Activated naive CD4-positive, alpha-beta T cell (primary cell): ENCODE measurements at places on chromosomes 7 and 10.

GRCh38 chr10:22550732-22551131 is 163.6 kb downstream of the PIP4K2A start:
- peak; percentile 53 for DNase-seq

DNA sequence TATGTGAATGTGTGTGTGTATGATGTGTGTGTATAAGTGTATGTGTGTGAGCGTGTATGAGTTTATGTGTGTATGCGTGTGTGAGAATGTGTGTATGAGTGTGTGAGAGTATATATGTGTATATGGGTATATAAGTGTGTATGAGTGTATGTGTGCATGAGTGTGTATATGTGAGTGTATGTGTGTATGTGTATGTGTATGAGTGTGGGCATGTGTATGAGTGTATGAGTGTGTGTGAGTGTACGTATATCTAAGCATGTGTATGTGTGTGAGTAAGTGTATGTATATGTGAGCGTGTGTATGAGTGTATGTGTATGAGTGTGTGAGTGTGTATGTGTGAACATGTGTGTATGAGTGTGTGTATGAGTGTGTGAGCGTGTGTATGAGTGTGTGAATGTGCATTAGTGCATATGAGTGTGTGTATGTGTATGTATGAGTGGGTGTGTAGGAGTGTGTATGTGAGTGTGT is 12.9 kb downstream of the SLC13A4 start:
- DNase-seq, result no peak

- DNase-seq, result no peak
These were observed 22.0 kb downstream of the YKT6 start for GRCh38 chr7:44222776-44223261.

DNA sequence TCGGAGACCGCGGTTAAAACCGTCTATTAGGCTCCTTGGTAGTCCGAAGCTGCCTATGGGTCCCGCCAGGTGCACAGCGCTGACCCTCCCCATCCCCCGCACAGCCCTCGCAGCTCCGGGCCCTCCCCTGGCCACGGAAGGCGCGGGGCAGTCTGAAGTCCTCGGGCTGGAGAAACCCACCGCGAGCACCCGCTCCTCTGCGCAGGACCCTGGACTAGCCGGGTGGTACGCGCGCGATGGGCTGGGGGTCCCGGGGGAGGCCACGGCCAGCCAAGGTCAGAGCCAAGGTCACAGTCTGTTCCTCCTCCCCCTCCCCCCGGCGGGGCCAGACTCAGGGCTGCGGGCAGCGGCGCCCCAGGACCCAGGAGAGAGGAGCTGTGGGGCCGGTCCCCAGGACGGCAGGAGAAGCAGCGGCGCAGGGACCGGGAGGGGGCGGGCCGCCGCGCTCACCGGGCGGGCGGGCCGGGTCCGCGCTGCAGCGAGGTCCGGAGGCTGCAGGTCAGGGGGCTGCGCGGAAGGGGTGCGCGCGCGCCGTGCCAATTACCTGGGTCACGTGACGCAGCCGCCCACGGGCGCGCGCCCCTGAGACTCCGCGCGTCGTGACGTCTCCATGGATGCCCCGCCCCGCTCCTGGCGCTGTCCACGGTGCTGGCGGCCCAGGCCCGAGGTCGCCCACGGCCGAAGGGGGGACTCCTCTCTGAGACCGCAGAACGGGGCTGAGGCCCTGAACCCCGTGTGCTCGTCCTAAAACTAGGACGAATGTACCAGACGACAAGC is at the start of gene OGDHL:
Gene OGDHL, minus strand, starts transcription at position 535 of the 777 bp plus-strand sequence. CDS start 3,731 bp downstream, outside the sequence.
- DNase-seq, result no peak

DNA sequence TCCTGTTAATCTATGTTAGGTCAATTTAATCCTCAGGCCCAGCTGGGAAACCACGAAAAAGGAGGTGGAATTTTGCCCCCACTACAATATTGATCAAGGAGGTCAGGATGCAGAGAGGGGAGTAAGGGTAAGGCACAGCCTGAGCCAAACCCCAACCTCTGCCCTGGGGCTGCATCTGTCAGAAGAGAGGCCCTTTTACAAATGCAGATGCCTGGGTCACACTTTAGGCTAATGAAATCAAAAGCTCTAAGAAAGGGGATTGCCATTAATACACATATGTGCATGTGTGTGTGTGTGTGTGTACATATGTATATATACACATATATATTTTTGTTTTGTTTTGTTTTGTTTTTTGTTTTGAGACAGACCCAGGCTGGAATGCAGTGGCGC is 25.5 kb upstream of the TRUB1 start:
- DNase-seq, result no peak

- DNase-seq, result no peak
These were observed 44.6 kb upstream of the C7orf33 start for GRCh38 chr7:148545932-148546331.

GRCh38 chr10:59240582-59241183 is 64.2 kb downstream of the PHYHIPL start:
- DNase-seq, result no peak

DNA sequence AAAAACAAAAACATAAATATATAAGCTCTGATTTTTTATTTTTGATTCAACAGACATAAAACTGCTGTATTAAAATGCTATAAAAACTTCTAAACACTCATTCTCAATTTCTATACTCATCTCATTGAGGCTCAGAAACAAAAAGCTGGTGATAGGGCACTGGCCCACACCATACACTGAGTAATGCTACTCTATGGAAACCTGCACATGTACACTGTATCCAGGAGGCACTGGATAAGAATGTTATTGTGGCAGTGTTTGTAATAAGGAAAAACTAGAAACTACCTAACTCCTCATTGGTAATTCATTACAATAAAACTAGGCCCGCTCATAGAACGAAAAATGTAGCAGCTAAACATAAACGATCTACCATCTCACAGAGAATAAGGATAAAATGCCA is 23.1 kb downstream of the ERLIN1 start:
- no peak for DNase-seq

- DNase-seq, result no peak
These were observed 8.6 kb upstream of the CPED1 start for GRCh38 chr7:120979765-120980499.

GRCh38 chr7:121330053-121330833 is 1.4 kb downstream of the WNT16 start:
- no peak for DNase-seq

GRCh38 chr10:119769886-119770285 is 44.0 kb downstream of the INPP5F start:
- no peak for DNase-seq

GRCh38 chr7:127039541-127039940 is 213.2 kb downstream of the GRM8 start:
- no peak for DNase-seq

GRCh38 chr10:125124115-125124487 is 36.3 kb downstream of the CTBP2 start:
- DNase-seq, result no peak

DNA sequence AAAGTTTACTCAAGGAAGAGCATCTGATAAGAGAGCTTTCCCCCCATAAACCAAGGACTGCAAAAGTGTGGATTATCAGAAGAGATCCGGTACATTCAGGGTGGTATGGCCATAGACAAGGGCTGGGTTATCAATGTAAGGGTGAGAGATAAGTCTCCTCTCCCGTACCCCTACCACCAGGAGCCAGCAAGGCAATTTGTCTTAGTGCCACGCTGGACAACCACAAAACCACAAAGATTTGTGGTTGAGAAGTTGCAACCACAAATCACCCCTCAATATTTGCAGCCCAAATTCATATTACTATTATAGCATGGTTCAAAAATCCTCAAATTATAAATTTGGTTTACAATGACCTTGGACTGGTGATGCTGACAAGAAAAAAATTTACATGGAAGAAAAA is 2.3 kb upstream of the ZSCAN25 start:
- DNase-seq, result no peak

DNA sequence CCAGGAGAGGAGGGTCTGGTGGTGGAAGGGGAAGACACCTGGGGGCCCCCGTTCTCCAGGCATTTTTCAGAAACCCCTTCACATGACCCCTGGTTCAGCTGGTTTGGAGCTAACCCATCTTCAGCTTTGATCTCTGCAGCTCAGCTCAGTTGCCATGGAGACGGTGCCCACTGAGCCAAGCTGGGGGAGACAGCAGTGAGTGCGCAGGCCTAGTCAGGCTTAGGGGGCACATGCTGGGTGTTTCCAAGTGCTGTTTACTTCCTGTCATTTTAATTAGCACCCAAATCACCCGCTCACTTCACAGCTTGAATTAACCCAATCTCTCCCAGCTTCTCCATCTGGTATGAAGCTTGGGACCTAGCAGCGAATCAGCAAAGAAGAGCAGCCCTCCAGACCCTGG is 9.0 kb downstream of the SPOCK2 start:
- peak; percentile 34 for DNase-seq

DNA sequence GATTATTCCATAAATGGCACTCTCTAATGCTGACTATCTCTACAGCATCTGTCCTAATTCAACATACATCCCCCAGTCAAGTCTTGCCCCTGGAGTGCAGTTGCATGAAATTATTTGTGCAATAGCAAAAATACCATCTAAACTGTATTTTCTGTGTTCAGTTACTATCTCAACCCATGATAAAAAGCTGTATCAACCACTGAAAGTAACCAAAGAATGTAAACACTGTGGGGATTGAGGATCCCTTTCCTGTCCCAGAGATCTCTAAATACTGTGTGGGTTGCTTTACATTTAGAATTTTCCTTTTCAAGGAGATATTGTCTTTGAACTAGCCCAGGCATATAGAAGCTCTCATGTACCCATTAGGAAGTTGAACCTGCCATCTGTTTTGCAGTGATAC is 23.9 kb upstream of the DGKI start:
- no peak for DNase-seq

DNA sequence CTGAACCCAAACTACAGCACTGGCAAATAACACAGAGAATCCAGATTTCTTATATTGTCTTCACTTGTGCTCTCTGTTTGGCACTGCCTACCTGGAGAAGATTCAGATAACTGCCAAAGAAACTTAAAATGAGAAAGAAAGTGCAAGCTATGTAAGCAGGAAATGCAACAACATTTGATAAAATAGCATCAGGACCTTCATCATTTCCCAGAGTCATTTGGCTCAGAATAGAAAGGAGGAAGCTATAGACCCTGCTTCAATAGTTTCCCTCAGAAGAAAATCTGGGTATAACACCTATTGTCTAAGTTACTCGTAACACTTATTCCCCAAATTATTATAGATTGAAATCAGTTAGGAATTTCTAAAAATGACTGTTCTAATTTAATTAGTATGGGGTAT is 56.2 kb downstream of the CC2D2B start:
- DNase-seq, result no peak

- DNase-seq, result no peak
These were observed 317.5 kb downstream of the WDR11 start for GRCh38 chr10:121168545-121169216.

DNA sequence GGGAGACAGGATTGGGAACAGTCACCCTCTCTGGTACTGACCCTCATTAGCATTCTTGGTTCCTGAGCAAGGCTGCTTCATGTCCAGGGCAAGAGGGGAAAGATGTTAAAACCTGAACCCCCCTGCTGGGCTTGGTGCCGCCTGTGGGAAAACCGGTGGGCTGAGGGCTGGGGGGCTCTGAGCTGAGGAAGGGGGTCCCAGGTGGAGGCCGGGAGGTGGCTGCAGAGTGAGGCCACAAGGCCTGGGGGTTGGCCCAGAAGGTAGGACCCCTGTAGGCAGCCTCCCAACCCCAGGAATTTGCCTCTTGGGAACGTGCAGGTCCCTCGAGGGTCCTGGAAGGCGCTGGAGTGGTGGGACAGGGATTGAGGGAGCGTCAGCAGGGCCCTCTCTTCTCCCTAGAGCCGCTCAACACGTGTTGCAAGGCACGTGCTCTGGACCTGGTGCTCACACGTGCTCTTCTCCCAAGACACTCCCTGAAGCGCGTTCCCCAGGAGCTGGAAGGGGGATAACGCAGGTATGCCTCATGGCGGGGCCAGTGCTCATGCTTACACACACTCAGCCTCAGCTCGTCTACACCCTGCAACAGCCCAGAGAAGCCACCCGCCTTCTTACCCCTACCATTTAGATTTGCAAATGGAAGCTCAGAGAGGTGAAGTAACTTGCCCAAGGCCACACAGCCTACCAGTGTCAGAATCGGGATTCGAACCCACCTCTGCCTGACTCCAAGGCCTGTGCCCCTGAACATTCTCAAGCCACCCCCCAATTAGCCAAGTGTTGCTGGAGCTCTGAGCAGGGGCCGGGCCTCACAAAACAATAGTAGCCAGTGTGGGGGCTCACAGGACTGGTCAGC is 64.4 kb downstream of the LHPP start:
- no peak for DNase-seq

DNA sequence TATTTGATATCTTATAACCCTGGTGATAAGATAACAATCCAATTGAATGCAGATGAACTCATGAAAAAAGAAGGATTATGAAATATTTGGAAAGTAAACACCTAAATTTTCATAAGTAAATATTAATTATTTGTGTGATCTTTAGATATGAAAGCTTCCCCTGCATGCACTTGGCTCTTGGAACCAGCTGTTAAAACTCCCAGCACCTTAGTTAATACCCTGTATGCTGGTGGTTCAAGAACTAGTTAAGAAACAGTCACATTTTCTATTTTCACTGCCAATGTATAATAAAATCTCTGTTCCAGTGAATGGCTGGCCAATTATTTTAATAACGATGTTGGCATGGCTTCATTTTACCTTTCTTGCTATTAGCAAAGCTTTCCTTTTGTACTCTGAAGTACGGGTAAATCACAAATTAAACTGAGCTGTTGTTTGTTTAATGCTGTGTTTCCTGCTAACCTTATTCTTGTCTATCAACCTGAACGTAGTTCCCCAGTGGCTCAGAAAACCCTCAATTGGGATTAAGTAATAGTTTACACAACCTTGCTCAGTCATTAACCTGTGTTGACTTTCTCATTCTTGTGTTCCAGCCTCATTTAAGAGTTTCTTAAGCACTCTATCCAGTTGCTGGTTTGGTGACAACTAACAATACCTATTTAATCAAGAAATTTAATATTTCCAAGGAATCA is 38.9 kb downstream of the MET start:
- no peak for DNase-seq

DNA sequence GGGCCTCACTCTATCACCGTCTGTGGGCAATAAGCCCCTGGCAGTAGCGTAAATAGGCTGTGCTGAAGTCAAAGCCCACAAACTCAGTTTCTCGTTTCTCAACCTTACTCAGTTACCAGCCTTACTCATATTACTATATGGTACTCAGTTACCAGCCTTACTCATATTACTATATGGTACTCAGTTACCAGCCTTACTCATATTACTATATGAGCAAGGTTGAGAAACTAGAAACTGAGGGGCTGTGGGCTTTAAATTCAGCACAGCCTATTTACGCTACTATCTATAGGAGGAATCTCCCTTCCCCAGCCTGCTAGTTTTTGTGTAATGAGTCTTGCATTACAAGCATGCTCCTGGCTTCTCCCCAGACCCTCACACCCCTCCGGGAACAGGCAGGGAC is 35.4 kb downstream of the CCDC3 start:
- no peak for DNase-seq

- no peak for DNase-seq
These were observed 51.7 kb downstream of the DIP2C start for GRCh38 chr10:637771-638195.

GRCh38 chr7:127751062-127751461 is 99.1 kb downstream of the SND1 start:
- DNase-seq, result no peak

- no peak for DNase-seq
These were observed 1203.5 kb downstream of the TYW1 start for GRCh38 chr7:68200051-68200670.
